ENCODE measurements at places on chromosomes 1 and 21.

GRCh38 chr1:1092894-1093609 lies 18.9 kb upstream of the RNF223 start:
- DNase-seq: no peak

DNA sequence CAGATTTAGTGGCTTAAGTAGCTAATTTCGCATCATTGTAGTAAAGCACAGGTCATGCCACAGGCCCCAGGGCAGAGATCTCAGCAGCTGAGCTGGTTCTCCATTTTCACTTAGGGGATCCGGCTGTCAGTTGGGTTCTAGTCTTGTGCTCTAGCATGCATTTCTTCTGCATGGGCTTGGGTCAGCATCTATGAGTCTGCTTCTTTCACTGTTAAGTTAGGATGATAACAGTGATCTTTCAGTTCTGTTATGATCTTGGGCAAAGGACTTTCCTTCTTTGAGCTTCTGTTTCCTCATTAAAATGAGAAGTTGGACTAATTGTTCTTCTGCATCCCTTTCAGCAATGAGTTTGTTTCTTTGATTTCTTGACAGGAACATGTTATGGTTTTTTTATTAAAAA lies 123.6 kb upstream of the DNAH14 start:
- no peak for DNase-seq

GRCh38 chr1:212860713-212861581 lies 2.9 kb downstream of the FLVCR1 start:
- no peak for DNase-seq

DNA sequence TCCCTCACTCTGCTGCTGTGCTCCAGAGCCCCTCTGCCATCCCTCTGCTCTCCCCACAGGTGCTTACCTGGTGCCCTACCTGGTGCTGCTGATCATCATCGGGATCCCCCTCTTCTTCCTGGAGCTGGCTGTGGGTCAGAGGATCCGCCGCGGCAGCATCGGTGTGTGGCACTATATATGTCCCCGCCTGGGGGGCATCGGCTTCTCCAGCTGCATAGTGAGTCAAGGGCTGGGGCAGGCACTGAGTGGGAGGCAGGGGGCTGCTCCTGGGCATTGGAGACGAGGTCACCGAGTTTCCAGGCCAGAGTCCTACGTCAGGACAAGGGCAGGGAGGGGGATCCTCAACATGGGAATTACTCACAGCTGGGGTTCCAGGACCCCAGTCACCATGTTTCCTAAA lies 21.7 kb downstream of the SLC6A17 start:
- DNase-seq: no peak

DNA sequence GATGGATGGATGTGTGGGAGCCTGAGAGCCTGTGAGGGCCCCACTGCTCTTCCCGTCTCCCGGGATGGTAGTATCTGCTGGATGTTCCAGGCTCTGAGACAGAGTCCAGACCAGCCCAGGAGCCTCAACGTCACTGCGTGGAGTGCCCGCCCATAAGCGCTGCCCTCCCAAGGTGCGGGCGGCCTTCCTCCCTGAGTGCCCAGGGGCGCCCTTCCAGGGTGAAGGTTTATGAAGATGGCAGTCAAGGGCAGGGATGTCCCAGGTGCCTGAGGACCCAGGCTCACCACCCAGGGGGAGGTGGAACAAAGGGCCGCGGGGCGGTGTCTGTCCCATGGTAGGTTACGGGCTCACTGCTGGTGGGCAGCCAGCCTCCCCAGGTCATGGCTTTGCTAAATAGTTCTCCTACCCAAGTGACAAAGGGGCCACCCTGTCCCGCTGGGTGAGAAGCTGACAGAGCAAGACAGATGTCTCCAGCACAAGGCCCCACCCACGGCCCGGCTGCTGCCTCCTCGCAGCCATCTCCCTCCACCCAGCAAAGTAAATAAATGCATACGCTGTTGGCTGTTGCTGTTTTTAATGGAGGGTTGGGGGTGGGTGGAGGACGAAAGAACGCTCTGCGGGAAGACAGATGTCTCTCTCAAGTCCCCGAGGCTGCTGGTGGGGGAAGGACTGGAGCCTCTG lies 9.0 kb upstream of the GPR153 start:
- no peak for DNase-seq

DNA sequence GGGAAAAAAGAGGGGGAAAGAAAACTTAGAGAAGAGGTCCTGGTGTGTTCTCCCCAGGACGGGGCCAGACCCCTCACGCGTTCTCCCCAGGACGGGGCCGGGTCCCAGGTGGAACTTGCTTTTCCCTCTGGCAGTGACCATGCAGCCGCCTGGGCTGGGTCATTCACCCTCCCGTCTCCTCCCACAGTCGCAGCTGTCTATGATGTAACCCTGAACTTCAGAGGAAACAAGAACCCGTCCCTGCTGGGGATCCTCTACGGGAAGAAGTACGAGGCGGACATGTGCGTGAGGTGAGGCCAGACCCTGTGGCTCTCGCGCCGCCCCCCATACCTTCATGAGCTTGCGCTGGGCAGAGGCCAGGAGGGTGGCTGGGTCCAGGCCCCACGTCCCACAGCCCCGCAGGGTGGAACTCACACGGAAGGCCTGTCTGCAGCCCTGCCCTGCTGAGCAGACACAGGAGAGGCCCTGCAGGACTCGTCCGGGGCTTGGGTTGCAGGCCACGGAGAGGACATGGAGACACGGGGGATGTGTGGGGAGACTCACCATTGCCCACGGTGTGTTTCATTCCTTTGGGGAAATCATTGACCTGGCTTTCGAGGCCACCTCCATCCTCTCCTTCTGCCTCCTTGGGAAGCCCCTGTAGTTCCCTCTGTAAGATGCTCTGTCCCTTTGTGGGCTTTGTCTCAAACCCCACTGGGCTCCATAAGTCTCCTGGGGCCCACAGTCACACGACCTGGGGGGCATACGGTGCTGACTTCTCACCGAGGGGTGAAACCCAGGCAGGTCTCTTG lies 40.7 kb upstream of the TRAPPC10 start:
- no peak for DNase-seq

DNA sequence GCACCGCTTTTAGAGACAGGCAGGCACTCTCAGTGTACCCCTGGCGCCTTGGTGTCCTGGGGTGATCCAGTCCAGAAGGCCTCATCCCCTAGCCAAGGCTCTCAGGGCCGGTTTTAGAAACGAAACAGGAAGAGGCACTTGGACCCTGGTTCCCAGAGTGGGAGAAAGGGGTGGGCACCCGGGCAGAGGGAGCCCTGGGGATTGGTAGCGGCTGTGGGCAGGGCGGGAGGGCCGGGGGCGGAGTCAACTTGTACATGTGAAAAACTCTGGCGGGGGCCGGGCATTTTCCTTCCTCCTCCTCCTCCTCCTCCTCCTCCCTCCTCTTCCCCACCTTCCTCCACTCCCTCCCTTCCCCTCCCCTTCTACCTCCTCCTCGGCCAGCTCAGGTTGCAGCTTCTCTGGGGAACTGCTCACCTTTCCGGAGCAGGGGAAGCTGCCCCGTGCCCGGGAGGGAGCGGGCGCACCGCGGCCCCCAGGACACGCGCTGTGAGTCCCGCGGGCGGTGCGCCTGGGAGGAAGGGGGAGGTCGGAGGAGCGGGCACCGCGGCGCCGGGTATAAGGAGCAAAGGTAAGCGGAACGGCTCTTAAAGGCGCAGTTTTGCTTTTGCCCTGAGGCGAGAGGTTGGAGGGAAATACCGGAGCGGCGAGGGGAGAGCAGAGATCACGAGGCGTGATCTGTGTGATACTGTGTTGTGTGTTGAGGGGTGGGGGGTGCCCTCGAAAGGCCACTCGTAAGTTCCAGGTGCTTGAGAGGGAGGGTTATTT lies at the start of gene CDK18:
CDK18 (plus strand) TSS at position 359 of the 765 bp plus-strand sequence. CDS start 18,499 bp downstream, outside the sequence.
- DNase-seq: peak; percentile 97

GRCh38 chr1:43549921-43550597 lies 19.4 kb downstream of the PTPRF start:
- DNase-seq: peak; percentile 99

DNA sequence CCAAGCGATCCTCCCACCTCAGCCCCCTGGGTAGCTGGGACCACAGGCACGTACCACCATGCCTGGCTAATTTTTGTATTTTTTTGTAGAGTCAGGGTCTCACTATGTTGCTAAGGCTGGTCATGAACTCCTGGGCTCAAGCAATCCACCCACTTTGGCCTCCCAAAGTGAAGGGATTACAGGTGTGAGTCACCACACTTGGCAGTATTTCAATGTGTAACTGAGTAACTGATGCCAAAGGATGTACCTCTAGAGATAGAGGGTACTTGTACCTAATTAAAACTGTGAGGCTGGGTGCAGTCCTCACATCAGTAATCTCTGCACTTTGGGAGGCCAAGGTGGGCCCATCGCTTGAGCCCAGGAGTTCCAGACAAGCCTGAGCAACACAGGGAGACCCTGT lies 258.7 kb upstream of the DMRTA2 start:
- DNase-seq: no peak

DNA sequence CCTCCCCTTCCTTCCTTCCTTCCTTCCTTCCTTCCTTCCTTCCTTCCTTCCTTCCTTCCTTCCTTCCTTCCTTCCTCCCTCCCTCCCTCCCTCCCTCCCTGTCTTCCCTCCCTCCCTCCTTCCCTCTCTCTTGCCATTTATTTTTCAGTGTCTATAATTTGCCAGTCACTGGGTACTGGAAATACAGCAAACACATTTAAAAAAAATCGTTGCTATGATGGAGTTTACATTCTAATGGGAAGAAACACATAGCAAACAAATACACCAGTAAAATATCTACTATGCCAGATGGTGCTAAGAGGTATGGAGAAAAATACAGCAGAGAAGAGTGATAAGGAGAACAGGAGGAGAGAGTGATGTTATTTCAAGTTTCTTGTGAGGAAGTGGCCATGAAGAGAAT lies 309.5 kb downstream of the CTH start:
- no peak for DNase-seq

DNA sequence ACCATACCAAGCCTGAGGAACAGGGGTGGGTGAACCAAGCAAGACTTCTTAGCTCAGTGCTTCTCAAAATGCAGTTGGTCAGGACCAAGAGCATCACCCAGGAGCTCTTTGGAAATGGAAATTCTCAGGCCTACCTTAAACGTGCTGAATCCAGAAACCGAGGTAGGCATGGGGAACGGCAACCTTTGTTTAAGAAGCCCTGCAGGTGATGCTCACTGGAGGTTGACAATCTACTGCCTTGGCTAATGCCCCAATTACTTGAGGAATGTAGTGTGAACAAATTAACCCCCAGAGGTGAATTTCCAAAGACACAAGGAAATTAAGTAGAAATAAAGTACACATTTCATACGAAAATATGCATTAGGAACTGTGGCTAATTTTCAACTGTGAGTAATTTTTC lies 5.3 kb downstream of the PTPN14 start:
- DNase-seq: no peak

DNA sequence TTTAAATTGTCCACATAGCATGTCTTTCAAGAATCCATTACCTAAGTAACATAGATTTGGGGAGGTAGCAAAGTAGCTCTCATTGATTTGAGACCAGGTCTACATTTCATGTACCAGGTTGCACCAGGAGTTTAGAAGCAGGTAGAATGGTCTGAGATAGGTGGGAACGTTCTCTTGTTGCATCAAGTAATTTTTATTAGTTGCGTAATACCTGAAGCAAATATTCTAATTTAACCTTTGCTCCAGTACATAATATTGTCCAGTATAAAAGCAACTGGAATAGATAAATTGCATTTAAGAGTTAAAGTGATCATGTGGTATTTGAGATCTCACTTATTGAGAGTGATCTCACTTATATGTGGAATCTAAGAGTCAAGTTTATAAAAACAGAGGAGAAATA lies 597.1 kb upstream of the PRMT6 start:
- no peak for DNase-seq

DNA sequence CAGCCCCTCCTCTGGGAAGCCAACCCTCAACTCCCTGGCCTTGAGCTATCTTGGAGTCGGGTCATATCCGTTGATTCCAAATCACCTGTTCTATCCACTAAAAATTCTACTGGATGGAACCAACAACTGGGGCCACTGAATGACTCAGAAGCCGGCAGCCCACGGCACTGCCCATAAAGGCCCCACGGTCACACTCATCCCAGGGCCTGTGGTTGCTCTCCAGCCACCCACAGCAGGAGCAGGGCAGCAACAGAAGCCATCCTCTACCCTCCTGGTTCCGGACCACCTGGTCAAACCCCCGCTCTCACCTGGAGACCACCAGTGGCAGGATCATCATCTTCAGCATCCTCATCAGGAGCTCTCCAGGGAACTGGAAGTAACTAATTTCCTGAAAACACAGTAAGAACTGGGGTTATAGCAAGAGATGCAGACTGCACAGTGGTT lies 8.4 kb downstream of the SLC1A7 start:
- no peak for DNase-seq

DNA sequence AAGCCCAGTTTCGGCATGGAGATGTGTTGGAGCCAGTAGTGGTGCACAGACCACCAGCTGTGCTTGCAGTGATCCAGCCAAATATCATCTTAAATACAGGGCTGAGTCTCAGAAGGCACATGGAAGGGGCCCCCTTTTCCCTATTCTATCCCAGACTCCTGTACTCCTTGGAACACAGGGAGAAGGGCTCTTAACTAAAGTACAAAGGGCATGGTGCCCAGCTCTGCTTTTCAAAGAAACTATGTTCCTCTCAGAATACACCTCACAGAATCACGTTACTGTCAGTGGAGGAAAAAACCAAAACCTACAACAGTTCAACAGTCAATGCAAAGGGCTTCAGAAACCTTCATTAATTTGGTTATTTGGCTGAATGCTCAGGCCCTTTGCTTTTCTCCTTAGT lies 180.6 kb upstream of the C1orf105 start:
- no peak for DNase-seq

- no peak for DNase-seq
Observed at GRCh38 chr1:225567789-225568188, 85.1 kb downstream of the ENAH start.

- DNase-seq: peak; percentile 44
Observed at GRCh38 chr21:25421321-25422028, 185.8 kb downstream of the MRPL39 start.

- no peak for DNase-seq
Observed at GRCh38 chr1:231062500-231063270, 22.6 kb upstream of the FAM89A start.

DNA sequence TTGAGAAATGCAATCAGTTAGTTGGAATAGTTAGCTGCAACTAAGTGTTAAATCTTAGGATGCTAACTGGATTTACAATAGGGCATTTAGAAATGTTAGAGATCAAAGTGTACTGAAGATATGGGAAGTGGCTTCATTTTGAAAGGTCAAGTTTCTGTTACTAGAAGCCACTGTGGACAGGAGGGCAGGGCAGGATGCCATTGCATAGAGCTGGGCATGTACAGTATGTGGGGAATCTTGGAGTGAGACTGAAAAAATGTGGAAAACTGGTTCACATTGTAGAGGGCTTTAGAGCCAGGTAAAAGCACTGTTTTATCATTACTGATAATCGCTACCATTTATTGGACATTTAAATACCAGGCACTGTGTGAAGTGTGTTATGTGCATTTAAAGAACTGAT lies 31.0 kb downstream of the ARID1A start:
- DNase-seq: no peak

- no peak for DNase-seq
Observed at GRCh38 chr1:104932949-104933679, 1183.4 kb downstream of the AMY1C start.

Measured in H9 (cell line).